ENCODE measurements at places on chromosomes 7 and 10.

GRCh38 chr7:18504965-18505364 lies 9.4 kb downstream of the HDAC9 start:
- no peaks in the 10 kb centered on the region for H3K27me3 ChIP-seq
- H3K27ac ChIP-seq, result no peak overlapping the region
- H3K4me3 ChIP-seq, result no peak overlapping the region
- DNase-seq, result no peak
- no peaks in the 10 kb centered on the region for H3K4me1 ChIP-seq

DNA sequence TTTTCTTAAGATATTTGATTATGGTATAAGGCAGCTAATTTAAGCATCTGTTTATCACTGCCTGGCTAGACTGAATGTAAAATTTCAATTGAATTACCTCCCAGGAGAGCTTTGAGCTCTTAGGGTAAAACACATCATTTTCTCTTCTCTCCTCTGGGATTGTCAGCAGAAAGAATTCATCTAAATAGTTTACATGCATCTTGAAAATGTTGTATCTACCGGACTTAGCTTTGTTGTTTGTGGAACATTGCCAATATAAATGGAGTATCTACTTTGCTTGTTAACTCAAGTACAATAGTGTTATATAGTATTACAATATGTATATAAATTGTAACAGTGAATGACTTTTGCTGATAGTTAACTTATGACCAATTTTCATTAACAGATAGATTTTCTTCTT lies 73.3 kb downstream of the TAF3 start:
- no peaks in the 10 kb centered on the region for H3K4me1 ChIP-seq
- DNase-seq, result no peak
- H3K27me3 ChIP-seq, result no peaks in the 10 kb centered on the region
- no peaks in the 10 kb centered on the region for H3K36me3 ChIP-seq
- H3K27ac ChIP-seq, result no peak overlapping the region
- H3K4me3 ChIP-seq, result no peak overlapping the region

DNA sequence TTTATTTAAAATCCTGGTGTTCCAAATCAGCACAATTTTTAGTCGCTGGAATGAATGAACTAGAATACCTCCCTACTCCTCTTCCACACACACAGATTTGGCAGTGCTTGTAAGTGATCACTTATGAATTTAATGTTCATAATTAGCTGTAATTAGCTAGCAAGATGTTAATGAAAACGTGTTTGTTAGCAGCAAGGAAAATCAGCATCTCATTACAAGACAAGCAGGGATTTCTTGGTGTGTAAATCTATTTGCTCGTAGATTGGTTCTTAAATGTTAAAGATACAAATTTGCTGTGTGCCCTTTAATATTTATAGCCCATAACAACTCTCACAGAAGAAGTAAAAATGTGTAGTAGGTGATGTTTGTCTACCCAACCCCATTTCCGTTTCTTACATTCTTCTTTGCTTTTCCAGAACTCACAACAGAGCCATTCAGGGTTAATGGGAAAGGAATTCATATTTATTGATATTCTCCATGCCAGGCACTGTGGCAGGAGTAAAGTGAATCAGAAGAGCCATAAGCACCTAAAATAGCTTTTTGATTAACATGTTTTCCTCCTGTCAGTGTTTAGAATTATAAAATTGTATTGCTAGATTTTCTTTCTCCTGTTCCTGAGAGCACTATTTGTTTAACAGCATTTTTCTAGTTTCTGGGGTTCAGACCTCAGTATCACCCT lies 49.6 kb downstream of the SEMA3C start:
- H3K4me1 ChIP-seq, result no peaks in the 10 kb centered on the region
- DNase-seq, result no peak
- no peaks in the 10 kb centered on the region for H3K36me3 ChIP-seq
- H3K27ac ChIP-seq, result no peak overlapping the region
- no peak overlapping the region for H3K4me3 ChIP-seq

- H3K27ac ChIP-seq, result no peak overlapping the region
- DNase-seq, result no peak
- H3K27me3 ChIP-seq, result no peaks in the 10 kb centered on the region
- H3K36me3 ChIP-seq, result no peaks in the 10 kb centered on the region
Measured at GRCh38 chr10:132703419-132704007, 82.4 kb downstream of the NKX6-2 start.

- no peaks in the 10 kb centered on the region for H3K36me3 ChIP-seq
- no peak overlapping the region for H3K4me3 ChIP-seq
- no peaks in the 10 kb centered on the region for H3K27me3 ChIP-seq
- peaks cover 11% of the 10 kb centered on the region for H3K4me1 ChIP-seq
- H3K27ac ChIP-seq, result no peak overlapping the region
- no peak for DNase-seq
Measured at GRCh38 chr7:14341200-14341775, 351.8 kb upstream of the ETV1 start.

GRCh38 chr7:121519548-121520521 lies 123.7 kb upstream of the FAM3C start:
- no peaks in the 10 kb centered on the region for H3K36me3 ChIP-seq
- H3K4me3 ChIP-seq, result no peak overlapping the region
- DNase-seq, result no peak
- no peaks in the 10 kb centered on the region for H3K4me1 ChIP-seq
- no peaks in the 10 kb centered on the region for H3K27me3 ChIP-seq

GRCh38 chr7:47945261-47946015 lies 2.8 kb downstream of the PKD1L1 start:
- H3K27ac ChIP-seq, result no peak overlapping the region
- H3K36me3 ChIP-seq, result no peaks in the 10 kb centered on the region
- no peak overlapping the region for H3K4me3 ChIP-seq
- no peaks in the 10 kb centered on the region for H3K27me3 ChIP-seq

Data from testis (tissue), 5 donors.